ENCODE measurements at places on chromosomes 12 and 14.

DNA sequence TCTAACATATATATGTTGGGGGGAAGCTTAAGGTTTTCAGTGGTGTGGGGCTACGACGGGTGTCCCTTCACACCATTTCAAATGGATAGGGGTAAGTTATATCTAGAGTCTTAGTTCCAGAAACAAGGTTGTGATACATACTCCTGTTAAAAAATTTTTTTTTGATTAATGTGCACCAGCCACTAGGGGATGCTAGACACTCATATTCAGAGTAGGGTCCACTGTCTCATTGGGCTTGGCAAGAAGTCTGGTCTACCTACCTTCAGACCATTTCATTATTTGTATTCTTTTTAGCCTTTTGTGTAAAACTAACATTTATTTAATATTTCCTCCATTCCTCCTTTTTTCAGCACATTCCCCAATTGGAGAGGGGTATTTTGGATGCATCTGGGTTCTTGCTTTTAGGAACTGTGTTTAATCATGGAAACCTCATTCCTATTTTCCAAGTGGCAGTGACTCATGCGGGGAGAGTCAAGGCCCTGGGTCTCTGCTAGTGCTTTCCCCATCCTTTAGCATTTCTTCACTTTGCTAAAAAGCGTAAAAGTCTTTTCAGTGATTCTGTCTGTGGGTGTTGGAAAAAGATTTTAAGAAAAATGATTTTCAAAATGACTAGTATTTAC lies 33.4 kb downstream of the ANO4 start:
- peak; percentile 34 for DNase-seq

DNA sequence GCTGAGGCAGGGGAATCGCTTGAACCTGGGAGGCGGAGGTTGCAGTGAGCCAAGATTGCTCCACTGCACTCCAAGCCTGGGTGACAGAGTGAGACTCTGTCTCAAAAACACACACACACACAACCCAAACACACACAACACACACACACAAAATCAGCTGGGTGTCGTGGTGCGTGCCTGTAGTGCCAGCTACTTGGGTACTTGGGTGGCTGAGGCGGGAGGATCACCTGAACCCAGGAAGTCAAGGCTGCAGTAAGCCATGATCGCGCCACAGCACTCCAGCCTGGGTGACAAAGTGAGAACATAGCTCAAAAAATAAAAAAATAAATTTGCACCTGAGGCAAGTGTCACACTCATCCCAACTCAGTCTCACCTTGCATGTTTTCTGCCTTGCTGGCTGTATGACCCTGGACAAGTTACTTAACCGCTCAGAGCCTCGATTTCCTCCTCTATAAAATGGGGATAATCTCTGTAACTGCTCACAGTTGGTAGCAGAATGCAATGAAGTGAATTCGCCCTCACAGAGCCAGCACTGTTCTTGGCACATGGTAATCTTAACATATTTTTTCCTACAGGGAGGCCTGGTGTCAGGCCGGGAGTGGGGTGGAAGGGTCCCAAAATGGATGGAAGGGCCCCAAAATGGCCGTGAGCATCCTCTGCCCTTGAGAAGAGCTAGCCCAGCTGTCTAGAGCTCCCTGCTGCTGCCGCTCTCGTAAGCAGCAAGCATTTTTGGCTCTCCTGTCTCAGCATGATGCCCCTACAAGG lies 630 bp upstream of the HNF1A start:
- DNase-seq: no peak

DNA sequence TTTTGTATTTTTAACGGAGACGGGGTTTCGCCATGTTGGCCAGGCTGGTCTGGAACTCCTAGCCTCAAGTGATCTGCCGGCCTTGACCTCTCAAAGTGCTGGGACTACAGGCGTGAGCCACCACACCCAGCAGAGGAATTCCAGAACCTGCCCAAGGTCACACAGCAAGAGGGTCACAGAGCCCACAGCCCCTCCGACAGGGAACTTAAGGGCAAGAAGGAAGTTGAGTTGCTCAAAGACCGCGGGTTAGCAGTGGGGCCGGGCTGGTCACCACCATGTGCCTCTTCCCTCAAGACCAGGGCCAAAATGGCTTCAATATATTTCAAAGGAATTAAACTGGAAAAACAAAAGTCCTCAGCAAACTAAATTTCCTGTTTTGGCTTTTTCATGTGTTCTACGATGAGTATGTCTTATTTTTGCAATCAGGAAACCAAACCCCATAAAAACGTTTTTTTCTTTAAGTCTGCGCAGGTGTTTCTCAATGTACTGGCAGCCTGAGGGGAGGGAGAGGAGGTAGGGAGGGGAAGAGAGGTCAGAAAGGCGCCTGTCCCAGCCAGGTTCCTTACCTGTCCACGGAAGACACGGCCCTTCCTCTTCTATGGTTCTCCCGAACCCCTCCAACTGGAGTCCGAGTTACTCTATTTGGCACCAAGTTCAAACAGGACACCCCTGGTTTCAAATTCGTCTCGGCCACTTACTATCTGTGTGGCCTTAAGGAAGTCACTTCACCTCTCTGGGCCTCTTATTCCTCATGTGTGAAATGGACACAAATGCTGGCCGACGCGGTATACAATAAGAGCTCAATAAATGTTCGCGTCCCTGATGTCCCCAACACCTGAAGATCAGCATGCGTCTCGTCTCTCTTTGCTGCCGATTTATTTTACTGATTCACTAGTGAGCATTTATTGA lies 778 bp downstream of the SLC8B1 start:
- peak; percentile 76 for DNase-seq

DNA sequence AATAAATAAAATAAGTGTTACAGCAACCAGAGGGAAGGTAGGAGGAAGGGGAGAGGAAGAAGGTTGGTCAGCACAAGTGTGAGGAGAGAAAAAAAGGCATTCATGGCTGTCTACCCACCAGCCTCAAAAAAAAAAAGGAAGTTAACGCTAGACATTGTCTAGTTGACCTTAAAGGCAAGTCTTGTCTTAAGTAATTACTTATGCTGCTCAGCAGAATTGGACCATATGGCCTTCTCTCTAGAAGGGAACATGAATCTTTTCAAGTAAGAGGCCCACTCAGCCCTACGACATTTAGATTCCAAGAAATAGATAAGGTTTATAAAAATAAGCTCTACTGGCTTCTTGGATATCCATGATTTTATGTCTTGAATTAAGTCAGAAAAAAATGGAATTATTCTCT lies 172.7 kb downstream of the ETNK1 start:
- DNase-seq: peak; percentile 42

DNA sequence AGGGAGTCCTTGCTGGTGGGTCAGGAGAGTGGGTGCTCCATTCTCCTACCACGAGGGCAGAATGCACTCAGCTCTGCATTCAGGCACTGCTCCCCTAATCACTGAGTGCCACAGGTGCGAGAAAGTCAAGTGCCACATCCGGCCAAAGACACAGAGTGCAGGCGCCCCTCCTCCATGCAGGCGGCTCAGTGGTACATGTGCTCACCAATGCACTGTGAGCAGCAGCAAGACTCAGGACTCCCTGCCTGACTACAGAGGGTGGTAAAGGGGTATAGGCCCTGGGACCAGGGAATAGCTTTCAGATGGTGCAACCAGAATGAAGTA lies 32.9 kb downstream of the ZFYVE21 start:
- DNase-seq: no peak

GRCh38 chr14:28083389-28083788 lies 683.2 kb upstream of the FOXG1 start:
- no peak for DNase-seq

DNA sequence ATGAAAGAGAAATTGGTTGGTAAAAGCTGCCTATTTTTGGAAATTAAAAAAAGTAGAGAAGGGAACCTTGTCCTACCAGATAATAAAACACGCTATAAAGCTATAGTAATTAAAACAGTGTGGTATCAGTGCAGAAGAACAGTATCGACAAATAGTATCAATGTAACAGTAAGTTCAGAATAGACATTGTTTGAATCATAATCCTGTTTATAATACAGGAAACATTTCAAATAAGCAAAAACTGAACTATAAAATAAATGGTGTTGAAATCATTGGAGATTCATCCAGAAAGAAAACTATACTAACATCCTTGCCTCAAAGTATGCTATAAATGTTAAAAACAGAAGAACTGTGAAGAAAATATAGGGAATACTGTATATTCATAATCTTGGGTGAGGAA lies 54.2 kb upstream of the NAP1L1 start:
- no peak for DNase-seq

All from suppressor macrophage treated with lipopolysaccharide for 1 hour (primary cell).